Epithelial cell of proximal tubule (primary cell): ENCODE measurements at places on chromosomes 5 and 9.

- no peak for DNase-seq
Measured at GRCh38 chr9:87604886-87605588, 107.4 kb downstream of the DAPK1 start.

GRCh38 chr5:115549154-115549553 is 4.6 kb upstream of the FEM1C start:
- no peak for DNase-seq

DNA sequence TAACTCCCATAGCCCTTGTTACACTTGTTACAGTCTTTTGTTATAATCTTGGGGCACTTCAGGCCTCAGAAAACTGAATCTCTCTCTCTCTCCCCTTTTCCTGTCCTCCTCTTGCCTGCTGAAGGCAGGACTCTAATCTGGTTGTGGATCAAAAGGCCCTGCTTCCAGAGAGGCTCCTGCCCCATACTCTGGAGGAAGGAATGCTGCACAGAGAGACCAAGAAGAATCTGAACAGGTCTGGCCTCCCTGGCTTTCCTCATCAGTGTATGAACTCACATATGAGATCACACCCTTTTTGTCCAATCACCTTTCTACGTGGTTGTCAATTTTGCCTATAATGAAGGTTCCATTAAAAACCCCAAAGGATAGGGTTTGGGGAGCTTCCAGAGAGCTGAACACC is 26.2 kb upstream of the LVRN start:
- no peak for DNase-seq

DNA sequence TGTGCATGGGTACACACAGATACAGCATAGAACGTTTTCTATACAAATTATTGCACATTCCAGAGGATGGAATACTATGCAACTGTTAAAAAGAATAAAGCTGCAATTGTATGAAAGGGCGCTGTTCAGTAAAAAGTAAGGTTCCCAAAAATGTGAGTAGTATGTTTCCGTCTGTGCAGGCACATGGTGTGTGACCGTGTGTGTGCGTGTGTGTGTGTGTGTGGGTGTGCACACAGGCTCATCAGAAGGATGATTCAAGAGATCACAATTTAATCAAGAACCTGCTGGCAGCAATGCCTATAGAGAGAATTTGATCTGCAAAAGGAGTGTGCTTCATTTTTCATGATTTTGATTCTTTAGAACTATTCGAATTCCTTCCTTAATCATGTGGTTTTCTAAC is 76.3 kb downstream of the SEMA4D start:
- no peak for DNase-seq

DNA sequence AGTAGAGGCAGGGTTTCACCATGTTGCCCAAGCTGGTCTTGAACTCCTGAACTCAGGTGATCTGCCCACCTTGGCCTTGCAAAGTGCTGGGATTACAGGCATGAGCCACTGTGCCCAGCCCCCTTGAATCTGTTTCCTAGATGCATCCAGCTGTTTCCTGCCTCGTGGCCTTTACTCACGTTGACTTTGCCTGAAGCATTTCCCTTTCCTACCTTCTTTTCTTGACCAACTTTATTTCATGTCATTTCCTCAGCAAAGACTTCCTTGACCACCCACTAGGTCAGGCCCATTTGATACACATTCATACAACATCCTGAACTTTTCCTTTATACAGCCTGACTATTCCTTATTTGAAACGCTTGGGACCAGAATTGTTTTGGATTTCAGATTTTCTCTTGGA is 51.0 kb downstream of the DOCK2 start:
- DNase-seq: no peak

DNA sequence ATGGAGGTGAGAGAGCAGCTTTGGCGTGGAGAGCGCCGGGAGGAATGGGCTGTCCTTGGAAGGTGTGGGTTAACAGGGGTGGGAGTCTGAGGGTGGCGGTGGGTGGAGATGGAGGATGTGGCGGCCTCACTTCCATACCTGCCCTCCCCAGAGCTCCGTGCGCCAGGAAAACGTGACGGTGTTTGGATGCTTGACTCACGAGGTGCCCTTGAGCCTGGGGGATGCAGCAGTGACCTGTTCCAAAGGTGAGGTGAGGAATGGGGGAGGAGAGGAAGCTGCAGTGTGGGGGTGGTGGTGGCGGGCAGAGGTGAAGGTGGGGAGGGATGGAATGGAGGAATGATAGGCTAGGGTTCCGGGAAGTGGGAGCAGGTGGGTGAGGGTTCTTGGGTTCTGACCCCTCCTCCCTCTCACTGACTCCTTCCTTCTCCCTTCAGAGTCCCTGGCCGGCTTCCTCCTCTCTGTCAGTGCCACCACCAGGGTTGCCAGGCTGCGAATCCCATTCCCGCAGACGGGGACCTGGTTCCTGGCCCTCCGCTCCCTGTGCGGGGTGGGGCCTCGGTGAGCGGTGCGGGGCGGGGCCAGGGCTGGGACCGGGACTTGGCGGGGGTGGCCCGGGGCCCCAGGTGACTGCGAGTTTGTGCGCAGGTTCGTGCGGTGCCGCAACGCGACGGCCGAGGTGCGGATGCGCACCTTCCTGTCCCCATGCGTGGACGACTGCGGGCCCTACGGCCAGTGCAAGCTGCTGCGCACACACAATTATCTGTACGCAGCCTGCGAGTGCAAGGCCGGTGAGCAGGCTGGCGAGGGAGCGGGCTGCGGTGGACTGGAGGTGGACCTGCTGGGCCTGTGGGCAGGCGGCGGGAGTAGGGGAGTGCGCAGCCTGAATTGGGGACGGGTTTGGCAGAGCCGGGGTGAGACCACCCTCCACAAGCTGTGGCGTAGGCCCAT is 17.1 kb downstream of the TMEM8B start:
- no peak for DNase-seq

- DNase-seq: no peak
Measured at GRCh38 chr5:52947208-52947607, 41.9 kb upstream of the ITGA2 start.

GRCh38 chr5:120735076-120735475 is 271.0 kb downstream of the PRR16 start:
- no peak for DNase-seq

DNA sequence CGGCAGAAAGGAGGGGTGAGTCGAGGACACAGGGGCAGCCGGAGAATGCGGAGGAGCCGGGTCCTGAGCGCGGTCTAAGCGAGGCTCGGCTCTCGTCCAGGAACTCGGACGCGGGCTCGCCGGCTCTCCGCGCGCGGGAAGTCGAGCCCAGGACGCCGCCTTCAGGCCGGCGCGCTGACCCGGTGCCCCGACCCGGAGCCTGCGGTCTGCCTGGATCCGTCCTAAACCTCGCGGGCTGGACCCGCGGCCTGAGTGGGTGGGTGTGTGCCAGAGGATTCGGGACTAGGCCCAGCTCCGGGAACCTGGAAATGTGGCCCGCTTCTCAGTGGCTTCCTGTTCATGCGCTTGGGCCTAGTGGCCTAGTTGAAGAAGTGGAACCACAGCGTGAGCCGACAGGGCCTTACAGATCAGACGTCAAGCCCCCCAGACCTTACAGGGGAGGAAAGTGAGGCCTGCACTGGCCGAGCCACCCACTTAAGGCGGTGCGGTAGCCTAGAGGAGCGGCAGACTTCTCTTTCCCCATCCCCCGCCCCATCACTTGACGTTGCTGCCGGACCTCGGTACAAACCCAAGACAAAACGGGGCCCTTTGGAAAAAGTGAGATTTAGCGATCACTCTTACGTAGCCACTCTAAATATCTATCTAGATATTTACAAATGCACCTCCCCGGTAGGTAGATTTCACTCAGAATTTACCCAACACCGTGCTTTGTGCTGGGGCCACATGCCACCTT is 1.2 kb downstream of the CDKN2B-AS1 start:
- DNase-seq: no peak

GRCh38 chr5:155126573-155126972 is 113.0 kb downstream of the KIF4B start:
- DNase-seq: no peak

DNA sequence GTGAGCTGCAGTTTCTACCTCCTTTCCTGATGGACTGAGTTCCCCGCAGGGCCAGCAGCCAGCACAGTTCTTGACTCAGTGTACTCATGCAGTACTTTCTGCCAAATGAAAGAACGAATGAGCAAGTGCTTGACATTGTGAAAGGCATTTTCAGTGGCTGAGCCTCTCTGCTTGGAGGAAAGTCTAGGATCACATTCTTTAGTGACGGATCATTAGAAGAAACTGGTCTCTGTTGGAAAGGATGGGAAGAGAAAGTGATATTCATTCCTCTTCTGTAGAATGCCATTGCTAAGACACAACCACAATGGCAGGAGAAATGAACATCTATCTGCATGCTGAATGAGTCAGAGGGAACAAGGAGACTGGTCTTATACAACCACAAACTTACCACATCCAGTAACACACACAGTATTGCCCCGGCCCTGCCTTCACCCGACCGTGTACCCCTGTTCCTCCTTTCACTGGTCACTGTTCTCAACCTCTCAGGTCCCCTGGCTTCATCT is 206.9 kb downstream of the CRB2 start:
- peak; percentile 49 for DNase-seq

DNA sequence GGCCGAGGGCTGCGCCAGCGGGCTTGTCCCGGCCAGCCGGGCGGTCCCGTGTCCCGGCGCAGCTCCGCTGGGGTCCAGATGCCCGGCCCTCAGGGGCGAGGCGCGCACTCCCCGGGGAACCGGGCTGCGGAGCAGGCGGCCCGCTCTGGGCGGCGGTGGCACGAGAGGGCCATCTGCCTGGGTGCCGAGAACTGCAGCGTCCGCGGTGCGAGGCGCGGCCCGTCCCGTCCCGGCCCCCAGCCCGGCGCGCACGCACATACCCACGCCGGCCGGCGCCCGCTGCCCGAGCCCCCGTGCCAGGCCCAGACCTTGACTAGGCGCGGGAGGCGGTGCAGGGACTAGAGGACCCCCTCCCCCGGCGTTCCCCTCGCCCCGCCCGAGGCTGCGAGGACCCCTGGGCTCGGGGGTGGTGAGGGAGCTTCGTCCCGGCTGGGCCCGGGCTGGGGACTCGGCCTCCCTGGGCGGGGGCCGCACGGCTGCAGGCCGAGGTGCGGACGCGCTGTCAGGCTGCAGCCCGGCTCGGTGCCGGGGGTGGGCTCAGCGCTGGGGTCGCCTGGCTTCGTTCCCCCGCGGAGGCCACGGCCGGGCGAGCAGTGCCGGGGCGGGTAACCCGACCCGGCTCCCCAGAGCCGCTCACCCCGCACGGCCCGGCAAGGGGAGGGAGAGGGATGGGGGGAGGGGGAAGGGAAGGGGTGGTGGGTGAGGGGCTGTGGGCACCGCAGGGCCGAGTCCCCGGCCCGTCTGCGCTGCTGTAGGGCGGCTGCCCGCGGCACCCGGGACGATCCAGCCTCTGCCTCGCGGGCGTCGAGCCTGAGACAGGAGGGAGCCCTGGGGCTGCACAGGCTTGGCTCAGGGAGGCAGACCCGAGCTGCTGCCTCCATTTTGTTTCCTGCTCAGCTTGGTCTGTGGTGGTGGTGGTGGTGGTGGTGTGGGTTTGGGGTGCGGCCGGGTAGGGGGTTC is 1.2 kb upstream of the NSD1 start:
- no peak for DNase-seq

GRCh38 chr9:4572184-4572826 is 82.0 kb downstream of the SLC1A1 start:
- no peak for DNase-seq
